Ascending aorta (tissue), 2 donors: ENCODE measurements at places on chromosomes 13 and 19.

DNA sequence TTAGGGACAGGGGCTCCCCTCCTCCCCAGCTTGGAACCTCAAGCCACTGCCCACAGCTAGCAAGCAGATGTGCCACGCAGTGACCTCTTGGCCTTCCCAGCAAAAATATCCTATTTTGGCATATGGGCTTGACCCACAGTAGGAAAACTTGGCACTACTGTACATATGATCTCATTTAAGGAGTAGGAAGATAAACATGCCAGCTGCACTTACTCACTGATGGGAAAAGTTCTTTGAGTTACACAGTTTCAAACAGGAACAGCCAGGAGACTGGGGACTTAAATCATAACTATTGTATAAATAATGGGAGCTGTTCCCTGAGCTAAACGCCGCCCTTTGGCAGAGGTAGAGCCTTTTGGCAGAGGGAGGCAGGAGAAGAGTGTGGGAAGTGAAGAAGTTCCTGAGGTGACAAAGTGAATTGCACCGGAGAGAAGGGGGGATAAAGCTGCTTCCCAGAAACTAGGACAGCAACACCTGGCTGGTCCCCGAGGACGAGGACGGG lies 6.1 kb downstream of the SACS start:
- DNase-seq = no peak

- DNase-seq = peak; percentile 80
These were observed 22.3 kb downstream of the IER2 start for GRCh38 chr19:13172346-13173138.

DNA sequence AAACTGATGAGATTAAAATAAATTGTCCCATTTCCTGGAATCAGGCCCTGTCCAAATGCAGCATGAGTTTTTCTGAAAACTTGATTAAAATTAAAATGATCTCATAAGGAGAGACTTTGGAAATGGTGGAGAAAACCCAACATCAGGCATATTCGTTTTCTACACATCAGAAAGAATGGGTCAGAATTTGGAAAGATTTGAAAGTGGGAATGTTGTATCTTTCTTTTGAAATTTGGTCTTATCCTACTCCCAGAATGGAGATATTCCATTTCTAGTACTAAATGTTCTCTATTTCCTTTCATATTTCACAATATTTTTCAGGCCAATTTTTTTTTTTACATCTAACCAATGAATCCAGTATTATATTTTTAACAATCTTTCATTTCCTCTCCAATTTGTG lies 223.9 kb upstream of the RXFP2 start:
- DNase-seq = no peak

DNA sequence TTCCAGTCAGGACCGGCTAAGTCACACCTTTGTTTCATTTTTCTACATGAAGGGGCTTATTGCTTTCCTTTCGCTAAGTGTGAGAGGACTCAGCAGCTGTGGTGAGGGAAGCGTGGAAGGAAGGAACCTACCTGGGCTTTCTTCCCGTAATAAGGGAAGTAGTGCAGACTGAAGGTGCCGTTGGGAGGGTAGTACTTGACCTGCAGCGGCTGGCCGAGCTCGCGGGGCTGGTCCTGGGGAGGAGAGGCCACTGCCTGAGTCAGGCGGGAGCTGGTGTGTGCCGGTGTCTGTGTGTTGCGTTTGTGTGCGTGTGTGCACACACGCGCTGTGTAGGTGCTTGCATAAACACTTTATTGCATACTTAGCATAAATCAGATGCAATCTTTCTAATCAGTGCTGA lies 7.7 kb downstream of the ATP4B start:
- DNase-seq = no peak

GRCh38 chr13:113650731-113651148 lies 7.3 kb downstream of the ATP4B start:
- no peak for DNase-seq

DNA sequence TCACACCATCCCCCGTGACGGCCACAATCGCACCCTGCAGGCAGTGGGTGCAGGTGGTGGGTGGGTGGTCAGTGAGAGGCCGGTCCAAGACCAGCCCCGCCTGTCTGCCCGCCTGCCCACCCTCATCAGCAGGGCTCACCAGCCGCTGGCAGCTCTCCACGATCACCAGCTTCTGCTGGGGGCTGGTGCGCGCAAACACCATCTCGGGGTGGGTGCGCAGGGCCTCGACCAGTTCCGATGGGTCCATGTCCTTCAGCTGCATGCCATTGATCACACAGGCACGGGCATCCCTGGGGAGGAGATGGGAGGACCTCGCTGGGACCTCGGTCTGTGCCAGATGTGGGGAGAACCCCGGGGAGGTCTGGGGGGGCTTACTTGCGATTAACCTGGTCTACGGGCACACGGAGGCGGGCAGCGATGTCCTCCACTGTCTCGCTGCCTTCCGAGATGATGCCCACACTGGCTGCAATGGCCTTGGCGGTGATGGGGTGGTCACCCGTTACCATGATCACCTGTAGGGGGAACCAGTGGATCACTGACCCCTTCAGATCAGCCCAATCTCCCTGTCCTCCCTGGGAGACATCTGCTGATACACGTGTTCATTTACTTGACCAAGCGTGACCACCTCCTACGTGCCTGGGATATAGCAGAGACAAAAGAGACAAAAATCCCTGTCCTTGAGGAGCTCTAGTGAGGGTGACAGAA lies 8.0 kb downstream of the ATP4A start:
- DNase-seq = no peak

- DNase-seq = no peak
These were observed 84.5 kb upstream of the IRS2 start for GRCh38 chr13:109870696-109871370.

- no peak for DNase-seq
These were observed 56.8 kb downstream of the TNFSF13B start for GRCh38 chr13:108326309-108326708.

- DNase-seq = no peak
These were observed 139.3 kb downstream of the IRS2 start for GRCh38 chr13:109647053-109647452.

DNA sequence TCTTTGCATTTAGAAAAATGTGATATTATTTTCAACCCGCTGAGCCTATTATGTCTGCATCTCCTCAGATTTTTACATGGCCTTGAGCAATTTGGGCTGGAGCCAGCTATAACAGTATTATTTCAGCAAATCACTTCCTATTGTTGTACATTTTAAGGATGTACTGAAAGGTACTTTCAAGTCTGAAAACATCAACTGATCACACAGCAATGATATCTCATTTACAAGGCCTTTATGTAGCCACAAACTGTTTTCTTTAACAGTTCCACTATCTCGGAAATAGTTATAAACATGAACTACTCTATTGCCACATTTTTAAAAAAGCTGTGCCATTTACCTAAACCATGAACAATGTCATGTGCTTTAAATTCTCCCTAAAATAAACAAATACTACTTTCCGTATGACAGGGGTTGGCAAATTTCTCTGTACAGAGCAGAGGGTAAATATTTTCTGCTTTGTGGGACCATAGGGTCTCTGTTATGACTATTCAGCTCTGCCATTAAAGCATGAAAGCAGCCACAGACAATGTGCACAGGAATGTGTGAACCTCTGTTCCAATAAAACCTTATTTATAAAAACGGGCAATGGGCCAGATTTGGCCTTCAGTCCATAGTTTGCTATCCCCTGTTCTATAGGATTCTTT lies 560.4 kb downstream of the GPC6 start:
- DNase-seq = no peak

GRCh38 chr19:5205381-5205780 lies 135.2 kb downstream of the PTPRS start:
- DNase-seq = no peak

DNA sequence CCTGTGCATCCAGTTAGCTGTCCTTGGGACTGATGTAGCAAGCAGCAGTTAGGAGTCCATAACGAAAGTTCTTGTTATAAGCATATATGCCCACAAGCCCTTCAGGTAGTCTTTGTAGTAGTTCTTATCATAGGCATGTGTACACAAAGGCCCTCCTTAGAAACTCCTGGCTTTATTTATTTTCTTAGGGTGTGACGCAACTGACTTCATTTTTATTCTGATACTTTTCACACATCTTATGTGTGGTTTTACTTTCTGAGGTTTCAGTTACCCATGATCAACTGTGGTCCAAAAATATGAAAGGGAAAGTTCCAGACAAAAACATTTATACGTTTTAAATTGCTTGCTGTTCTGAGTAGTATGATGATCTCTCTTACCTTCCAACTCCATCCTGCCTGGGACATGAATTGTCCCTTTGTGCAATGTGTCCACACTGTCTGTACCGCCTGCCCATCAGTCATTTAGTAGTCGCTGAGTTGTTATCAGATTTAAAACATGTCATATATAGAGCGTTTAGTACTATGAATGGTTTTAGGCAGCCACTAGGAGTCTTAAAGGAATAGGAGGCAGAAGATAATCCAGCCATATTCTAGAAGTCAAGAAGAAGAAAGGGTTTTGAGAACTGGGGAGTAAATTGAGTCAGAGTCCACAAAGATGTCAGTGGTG lies 19.4 kb downstream of the GPC5 start:
- DNase-seq = no peak

- DNase-seq = no peak
These were observed 65.6 kb downstream of the DHRS12 start for GRCh38 chr13:51738226-51738905.

GRCh38 chr13:46572752-46573431 lies 19.9 kb downstream of the LRCH1 start:
- no peak for DNase-seq

- DNase-seq = no peak
These were observed 145.5 kb downstream of the FOXO1 start for GRCh38 chr13:40520916-40521315.

- DNase-seq = no peak
These were observed 7.9 kb upstream of the PDE4A start for GRCh38 chr19:10412257-10412977.

- peak; percentile 75 for DNase-seq
These were observed 103.2 kb downstream of the GADD45B start for GRCh38 chr19:2578901-2579677.

DNA sequence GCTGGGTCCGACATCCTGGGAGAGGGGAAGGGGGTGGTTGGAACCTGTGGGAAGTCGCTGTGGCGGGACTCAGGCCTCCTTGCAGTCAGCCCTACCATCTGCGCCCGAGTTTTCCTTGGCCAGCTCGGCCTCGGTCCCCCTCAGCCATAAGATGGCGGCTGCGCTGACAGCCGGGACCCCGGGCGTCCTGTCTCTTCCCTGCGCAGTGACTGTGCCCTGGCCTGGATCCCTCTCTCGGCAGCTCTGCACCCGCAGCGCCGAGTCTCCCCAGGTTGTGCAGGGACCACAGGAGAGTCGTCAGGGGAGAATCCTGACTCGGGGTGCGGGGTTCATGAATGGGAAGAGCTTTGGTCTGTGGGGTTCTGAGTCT lies 345 bp downstream of the ZNF257 start:
- no peak for DNase-seq

DNA sequence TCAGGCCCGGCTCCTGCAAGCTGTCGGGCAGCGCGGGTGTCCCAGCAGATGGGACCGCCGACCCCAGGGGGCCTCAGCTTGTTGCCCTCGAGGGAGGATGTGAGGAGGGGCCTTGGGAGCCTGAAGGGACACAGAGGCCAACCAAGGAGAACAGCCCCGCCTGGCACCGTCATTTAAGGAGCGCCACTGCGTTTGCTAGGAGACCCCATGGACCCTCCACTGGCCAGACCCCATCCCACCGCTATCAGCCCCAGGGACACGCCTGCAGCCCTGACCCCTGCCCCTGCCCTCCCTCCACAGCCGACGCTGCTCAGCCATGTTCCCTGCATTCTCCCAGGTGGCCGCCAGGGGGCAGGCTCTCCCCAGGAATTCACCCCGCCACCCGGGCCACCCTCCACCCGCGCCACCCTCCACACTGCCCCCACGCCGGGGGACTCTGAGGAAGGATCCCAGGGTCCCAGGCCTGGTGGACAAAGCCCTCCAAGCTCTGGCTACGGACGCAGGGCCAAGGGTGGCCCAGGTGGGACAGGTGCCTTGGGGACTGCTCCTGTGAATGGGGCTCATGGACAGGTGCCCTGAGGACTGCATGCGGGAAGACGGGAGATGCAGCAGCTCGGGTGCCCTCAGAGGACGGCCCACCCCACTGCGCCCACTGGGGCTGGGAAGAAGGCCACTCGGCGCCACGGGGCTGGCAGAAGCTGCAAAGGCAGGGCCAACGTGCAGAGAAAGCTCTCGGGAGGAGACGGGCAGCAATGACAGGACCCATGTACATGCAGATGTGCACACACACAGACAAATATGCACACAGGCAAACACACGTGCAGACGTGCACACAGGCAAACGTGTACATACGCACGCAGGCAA lies 34.4 kb downstream of the PIP5K1C start:
- no peak for DNase-seq
